ENCODE measurements at places on chromosomes 2 and 18.
A peak's percentile ranks its signal among the peaks of the same experiment; 100 is the strongest.

GRCh38 chr2:58539973-58540372, 298.8 kb upstream of the FANCL start:
- no peak for DNase-seq

DNA sequence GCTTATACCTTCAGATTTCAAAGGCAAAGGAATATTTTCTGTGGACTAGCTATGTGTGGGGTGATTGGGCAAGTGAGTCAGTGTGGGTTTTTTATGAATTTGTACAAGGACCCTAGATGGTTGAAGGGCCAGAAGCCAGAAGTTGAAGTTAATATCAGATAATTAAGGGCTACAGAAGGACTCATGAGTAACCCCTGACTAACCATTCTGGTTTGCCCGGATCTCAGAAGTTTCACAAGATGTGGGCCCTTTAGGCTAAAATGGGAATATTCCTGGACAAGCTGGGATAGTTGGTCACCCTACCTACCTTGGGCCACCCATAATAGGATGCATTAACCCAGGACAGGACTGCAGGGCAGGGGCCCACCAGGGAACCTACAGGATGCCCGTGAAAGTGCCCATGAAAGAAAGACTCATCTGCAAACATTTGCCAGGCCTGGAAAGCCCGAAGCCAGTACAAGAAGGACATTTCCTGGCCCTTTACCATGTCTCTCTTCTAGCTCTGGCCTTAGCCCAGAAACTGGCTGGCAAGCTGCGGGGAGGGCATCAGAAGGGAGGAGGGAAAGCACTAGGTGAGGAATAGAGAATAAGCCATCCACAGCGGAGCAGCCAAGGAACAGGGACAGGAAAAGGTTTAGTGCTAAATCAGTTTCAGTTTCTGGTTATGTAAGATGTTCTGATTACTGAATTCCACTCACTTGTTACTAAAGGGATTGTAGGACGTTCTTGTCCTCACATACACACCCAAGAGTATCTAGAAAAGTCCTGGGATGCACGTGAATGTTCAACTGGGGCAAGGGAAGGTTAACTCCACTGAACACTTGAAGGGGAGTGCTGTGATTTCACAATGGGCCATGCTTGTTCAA, 33.6 kb downstream of the GCG start:
- no peak for DNase-seq

- no peak for DNase-seq
These were observed 27.3 kb downstream of the SFXN5 start for GRCh38 chr2:73043929-73044832.

DNA sequence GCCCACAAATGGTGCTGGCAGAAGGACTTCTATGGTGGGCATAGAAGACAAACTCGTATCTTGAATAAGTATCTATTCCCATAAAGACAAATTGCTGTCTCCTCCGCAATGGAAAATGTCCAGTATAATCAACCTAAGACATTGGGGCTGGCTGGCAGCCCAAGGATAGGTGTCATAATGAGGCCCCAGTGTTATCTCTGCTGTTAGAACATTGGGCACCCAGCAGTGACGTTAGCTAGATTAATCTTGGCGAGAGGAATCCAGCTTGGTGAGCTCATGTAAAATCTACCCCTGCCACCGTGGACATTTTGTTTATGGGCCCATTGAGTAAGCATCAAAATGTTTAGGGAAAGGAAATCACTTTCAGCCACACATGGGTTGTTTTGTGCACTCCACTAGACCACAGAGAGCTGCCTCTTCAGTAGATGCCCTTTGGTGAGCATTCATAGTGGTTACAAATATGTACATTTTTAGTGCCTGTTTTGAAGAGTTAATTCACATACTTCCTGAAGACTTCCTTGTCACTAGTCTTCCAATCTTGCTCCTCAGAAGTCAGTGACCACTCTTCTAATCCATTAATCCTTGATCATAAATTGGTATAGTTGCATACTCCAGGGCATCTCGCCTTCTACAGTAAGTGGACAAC, 48.2 kb upstream of the KDM3A start:
- no peak for DNase-seq

GRCh38 chr2:226739545-226740030, 60.0 kb downstream of the IRS1 start:
- DNase-seq, result no peak

DNA sequence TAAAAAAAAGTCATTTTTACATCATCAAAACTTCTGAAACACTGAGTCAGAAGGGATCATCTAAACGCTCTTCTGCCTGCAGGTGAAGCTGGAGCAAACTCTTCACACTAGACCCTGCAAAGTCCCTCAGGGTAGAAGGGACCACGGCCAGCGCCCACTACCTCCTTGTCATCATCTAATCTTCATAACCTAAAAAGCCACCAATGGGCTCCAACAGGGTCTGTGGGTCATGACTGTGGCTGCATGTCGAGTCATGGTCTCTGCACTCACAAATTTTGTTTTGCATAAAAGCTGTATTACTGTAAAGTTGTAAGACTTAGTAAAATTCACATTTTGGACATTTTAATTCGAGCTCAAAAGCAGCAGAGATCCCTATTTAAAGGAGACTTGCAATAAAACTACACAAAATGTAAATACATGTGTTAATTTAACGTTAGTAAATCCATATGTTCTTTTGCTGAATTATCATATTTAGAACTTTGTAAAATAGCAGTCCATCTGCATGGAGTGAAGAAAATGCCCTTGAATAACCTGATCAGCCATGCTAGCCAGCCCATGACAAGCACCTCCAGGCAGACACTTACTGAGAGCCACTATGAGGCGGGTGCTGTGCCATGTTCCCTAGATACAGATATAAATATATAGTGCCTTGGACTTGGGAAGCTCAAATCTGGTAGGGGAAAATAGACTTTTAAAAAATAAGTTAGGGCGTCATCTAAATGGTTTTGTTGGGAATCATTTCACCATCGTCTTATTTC, 437.2 kb upstream of the LYPD1 start:
- DNase-seq, result no peak

DNA sequence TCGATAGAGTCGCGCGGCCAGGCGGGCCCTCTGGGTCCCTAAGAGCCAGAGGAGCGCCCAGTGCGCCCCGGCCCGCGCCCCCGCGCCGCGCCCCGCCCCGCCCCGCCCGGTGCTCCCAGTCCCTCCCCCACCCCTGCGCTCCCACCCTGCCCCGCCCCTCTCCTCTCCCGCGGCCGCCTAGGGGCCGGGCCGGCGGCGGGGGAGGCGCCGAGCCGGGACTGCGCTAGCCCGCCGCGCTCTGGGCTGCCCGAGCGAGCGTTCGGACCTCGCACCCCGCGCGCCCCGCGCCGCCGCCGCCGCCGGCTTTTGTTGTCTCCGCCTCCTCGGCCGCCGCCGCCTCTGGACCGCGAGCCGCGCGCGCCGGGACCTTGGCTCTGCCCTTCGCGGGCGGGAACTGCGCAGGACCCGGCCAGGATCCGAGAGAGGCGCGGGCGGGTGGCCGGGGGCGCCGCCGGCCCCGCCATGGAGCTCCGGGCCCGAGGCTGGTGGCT, at the start of gene GPC1:
TSS of gene GPC1 (plus strand) at position 207 of the 491 bp plus-strand sequence. CDS start at position 463, 256 bp downstream.
- DNase-seq, result no peak

DNA sequence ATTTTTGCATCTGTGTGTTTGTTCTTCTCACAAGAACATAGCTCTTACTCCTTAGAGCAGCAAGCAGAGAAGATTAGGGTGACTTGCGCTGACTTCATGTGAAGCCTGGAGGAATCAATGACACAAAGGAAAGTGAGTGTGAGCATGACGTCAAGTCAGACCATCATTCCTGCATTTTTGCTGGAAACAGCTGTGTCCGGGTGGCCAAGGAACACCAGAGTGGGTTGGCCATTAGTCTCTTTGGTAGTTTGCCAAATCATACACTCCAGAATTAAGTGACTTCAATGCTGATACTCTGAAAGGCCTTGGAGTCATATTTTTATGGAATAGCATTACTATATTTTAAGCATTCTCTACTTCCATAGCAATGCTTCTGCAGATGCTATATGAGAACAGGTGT, 597.2 kb downstream of the DCDC2C start:
- DNase-seq, result no peak

GRCh38 chr18:70046207-70046606, 98.5 kb upstream of the CD226 start:
- no peak for DNase-seq

DNA sequence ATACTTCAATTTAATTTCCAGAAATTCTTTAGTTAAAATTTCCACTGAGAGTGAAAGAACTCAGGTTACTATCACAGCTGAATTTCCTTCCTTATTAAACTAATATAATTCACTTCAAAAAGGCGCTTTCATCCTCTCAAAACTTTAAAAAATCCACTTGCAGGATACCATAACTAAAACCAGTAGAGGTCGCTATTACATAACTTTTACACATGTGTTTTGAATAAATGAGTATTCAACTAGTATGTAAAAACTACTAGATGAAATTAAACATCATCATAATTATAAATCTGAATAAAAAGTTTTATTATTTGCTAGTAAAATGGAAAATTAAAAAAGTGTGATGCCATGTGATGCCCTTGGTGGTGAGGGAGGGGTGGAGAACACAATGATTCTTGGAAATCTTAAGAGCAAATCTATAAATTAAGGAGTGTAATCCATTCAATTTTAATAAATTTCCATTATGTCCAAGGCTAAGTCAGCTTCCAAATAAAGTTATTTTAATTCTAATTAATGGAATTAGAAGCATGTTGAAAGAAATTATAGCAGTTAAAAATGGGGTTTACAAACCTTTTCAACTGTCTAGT, 61.4 kb downstream of the SOS1 start:
- peak; percentile 24 for DNase-seq

DNA sequence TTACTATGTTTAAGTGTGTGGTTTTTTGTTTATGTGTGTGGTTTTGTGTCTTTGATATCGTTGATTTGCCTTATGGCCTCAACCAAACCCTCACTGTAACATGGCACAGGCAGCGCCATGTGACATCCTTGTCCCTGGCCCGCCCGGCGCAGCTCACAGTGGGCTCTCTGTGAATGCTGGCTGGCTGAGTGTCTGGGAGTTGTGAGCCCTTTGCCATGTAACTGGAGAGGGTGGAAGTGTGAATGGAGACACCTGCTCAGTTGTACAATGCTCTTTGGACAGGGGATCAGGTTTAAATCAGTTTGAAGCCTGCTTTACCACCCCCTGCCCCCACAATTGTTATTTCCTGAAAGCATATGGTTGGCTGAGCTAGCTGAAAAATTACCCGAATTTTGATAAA, 41.8 kb downstream of the TCF7L1 start:
- no peak for DNase-seq

All from retina (tissue), 1 donor.